NCI-H748 treated with DMSO at 0.1 percent for 48 hours (cell line): ENCODE measurements at places on chromosomes 12 and 14.

GRCh38 chr14:106067935-106068334, 541.6 kb downstream of the TMEM121 start:
- DNase-seq: no peak

DNA sequence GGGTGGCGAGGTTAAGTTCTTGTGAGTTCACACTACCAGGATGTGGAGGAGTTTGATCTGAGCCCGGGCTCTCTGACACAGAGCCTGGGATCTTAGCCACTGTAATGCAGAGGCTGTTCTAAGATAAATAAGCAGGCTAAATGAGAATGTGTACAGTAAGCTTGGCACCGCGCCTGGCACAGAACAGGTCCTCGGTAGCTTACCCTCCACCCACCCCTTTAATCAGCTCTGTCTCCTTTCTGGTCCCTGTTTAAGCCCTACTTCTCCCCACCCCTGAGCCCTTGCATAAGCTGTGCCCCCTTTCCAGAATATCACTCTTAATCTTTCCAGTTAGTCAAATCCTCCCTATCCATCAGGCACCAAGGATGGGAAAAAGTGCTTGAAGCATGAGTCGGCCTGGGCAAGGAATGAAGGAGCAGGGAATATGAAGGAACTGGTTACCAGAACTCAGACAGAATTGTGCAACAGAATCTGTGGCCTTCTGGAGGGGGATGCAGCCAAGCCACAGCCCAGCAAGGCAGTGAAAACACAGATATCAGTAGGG, 32.8 kb upstream of the CMKLR1 start:
- DNase-seq: no peak

- DNase-seq: no peak
Measured at GRCh38 chr14:78608998-78609787, 439.0 kb downstream of the NRXN3 start.

DNA sequence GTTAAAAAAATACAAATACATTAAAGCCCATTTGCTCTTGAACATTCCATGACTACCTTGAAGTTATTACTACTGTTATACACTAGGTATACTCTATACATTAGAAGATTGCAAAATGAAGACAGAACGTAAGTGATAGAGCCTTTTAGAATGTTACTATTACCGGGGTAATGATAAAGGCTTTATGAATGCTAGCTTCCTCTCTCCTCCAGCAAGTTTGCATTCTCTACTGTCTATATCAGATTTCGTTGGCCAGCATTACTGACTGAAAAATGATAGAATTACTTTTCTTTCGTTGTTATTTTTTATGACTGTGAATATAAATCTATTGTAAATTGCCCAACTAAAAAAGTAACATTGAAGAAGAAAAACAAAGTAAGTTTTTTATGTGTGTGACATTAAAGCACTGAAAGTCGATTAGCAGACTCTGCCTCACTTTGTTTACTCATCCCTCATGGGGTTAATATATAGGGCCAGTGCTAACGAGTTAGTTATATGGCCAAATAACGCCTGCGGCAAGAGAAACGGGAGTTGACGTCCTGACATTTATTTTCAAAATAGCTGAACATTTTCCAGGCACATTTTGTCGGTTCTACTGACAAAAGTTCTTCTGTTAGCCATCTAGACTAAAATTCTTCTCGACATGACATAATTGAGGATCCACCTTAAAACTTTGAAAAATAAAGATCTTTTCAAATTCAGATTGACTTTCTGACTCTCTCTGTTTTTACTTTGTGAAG, 163.8 kb upstream of the KITLG start:
- no peak for DNase-seq

GRCh38 chr14:102437997-102438915, 71.3 kb downstream of the ANKRD9 start:
- DNase-seq: peak; percentile 84

GRCh38 chr14:64549016-64549415, 745 bp upstream of the PPP1R36 start:
- no peak for DNase-seq

DNA sequence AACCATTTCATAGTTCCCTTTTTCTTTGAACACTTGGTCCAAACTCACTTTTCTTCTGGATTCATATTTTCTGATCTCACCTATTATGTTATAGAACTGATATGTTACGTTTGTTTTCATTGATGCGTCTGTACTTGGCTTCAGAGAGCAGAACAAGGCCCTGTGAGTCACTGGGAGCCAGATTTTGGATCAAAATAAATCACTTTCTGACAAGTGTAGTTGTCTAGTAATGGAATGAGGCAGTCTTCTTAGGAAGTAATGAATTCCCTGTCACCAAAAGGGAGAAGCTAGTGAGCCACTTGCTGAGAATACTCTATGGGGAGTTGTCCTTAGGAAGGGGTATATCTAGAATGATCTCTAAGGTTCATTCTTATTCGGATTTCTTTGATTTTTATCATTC, 10.2 kb downstream of the BICD1 start:
- no peak for DNase-seq

DNA sequence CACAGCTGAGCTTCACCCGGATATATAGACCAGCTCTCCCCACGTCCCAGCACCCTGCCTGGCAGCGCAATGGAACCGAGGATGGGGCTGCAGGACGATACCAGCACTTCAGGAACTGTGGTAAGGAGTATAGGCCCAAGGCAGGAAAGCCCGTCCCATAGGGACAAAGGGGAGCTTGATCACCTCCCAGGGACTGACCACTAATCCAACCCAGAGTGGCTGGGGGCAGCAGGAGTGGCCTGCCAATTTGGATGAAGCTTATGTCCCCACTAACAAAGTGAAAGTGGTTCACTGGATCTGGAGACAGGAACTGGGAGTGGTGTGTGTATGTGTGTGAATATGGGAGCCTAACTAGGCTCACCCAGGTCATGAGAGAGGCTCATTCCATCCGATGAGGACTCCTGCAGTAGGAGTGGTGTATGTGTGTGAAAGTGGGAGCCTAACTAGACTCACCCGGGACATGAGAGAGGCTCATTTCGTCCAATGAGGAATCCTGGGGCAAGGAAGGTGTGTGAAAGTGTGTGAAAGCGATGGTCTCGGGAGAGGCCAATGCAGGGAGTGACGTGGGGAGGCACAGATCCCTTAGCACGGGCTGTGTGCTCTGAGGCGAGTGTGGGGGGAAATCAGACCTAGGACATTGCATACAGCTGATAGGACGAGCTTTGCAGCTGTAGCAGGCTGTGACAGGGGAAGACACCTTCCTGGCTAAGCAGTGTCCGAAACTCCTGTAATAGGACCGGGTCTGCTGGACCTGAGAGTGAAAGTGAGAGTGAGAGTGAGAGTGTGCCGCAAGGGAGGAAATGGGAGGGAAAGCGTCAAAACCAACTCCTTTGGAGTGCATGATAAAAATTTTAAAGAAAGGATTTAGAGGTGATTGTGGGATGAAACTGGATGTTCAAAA, 25.7 kb downstream of the KLRK1 start:
- DNase-seq: peak; percentile 17

GRCh38 chr14:27387463-27387862, 789.6 kb upstream of the NOVA1 start:
- no peak for DNase-seq

- DNase-seq: no peak
Measured at GRCh38 chr12:120762086-120762485, 36.5 kb downstream of the ACADS start.

- DNase-seq: no peak
Measured at GRCh38 chr14:93935213-93935612, 8.1 kb downstream of the FAM181A start.

DNA sequence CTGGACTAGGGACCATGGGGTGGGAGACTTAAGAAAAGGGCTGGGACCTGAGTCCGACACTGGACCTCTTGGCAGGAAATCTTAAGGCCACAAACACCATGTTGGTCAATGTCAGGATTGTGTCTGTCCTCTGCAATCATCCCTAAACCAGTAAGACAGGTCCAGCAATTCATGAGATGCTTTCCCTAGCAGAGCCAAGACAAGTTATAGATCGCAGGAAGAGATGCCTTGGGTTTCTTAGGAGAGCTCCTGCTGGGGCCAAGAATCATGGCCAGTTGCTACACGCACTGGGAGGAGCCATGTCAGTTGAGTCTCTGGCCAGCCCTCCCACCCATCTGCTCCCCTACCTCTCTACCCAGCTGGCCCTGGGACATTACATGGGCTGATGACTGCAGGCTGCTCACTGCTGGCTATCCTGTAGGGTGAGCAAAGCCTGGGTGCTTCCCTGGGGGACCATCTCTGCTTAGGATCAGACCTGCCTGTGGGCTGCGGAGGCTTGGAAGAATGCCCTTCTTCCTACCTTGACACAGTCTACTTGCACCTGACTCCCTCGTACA, 14.2 kb downstream of the PLEKHH1 start:
- DNase-seq: no peak

GRCh38 chr14:75249958-75250336, 28.7 kb upstream of the FOS start:
- DNase-seq: no peak

DNA sequence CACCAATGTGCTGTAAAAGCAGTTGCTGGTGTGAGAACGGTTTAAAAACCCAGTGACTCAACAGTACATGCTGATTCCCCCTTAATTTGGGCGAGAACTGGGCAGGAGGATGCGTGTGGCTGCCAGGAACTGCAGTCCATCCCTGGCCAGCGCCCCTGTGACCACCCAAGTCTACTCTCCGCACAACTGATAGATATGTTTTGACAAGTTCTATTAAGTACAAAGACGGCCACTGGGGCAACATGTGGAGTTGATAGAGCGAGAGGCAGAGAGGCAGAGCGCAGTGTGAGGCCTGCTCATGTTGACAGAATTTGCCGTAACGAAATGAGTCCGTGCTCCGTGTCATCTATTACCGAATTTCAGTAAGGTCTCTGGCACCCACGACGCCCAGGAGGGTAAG, 855.0 kb downstream of the BCL11B start:
- no peak for DNase-seq

GRCh38 chr12:132804426-132804861, 24.2 kb downstream of the GOLGA3 start:
- DNase-seq: no peak

DNA sequence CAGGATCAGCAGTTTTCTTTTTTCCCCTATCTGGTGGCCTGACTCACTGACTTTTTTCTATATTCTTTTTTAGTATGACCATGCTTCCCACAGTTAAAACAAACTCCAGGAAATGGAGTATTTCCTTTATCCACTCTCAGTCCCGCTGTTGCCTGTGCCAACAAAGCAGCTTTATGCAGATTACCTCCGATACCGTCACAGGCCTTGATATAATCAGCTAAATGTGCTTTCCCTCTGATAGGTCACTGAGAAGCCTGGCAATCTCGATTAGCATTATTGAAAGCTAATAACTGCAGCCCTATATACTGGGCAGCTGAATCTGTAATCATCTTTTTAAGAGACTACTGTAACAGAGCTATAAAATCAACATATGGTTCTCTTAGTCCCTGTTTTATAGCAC, 243.6 kb downstream of the KIF21A start:
- DNase-seq: no peak

DNA sequence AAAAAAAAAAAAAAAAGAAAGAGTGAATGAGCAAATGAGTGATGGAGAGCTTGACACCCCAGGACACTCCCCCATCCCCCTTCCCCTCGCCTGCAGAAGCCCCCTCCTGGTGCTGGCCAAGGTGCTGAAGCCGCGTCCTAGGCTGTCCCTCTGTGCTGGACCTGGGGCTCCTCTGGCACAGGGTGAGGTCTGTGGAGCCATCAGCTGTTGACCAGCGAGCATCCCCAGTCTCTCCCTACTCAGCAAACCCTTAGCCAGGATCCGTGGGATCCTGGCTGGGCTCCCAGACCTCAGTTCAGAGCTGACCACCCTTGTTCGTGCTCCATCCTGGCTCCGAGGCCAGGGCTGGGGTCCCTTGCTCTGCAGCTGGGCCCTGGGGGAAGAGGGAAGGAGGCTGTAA, 5.4 kb upstream of the KIF26A start:
- DNase-seq: no peak

GRCh38 chr12:47312808-47313426, 233.2 kb upstream of the AMIGO2 start:
- DNase-seq: no peak

DNA sequence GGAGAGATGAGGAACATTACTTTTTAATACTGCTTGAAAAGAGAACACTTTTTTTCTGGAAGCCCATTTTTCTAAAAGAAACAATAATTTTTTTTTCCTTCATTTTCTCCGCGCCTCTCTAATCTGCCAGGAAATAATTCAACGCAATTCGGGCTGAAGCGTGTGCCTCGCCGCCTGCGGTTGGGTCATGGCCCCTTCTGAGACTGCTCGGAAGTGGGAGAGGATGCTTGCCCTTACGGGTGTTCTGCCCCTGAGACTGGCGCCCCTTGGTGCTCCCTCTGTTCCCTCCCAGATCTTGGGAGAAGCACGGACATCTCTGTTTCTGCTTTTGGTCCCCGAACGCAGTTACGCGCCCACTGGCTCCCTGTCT, 332 bp upstream of the TBC1D30 start:
- DNase-seq: no peak

DNA sequence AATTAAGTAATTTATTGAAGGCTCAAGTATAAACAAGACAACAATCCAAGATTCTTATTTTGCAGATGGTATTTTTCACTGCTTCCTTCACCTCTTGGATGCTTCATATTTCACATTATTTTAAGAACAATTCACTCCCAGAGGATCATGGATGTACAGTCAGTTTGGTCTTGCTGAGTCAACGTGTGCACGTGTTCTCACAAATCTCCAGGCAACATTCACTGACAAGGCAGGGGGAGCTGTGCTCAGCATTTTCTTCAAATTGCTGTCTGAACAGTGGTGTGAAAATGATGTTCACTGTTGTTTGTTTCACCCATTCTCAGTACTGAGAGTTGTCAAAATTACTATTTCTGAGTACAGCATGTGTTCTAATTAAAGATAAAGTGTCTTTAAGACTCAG, 118.3 kb upstream of the SLC38A4 start:
- no peak for DNase-seq

DNA sequence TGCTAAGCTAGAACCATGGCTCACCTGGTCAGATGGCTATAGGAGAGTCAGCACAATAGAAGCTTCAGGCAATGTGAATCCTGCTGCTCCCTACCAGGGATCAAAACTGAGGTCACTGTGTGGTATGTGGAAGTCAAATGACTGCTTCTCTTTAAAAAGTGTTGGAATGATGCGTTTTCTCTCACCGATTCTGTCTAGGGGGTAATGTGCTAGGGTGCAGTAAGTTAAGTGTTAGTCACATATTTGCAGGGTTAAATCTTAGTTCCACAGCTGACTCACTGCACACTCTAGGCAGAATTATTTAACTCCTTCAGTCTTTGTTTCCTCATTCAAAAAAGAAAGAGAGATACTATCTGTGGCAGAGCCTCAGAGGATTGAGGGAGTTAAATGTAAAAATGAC, 696.6 kb downstream of the DIO2 start:
- DNase-seq: no peak

- DNase-seq: no peak
Measured at GRCh38 chr14:37048666-37049071, 123.7 kb downstream of the SLC25A21 start.

- DNase-seq: no peak
Measured at GRCh38 chr12:94676031-94676641, 25.8 kb upstream of the TMCC3 start.

- DNase-seq: no peak
Measured at GRCh38 chr12:116771651-116772050, 33.5 kb downstream of the RNFT2 start.

DNA sequence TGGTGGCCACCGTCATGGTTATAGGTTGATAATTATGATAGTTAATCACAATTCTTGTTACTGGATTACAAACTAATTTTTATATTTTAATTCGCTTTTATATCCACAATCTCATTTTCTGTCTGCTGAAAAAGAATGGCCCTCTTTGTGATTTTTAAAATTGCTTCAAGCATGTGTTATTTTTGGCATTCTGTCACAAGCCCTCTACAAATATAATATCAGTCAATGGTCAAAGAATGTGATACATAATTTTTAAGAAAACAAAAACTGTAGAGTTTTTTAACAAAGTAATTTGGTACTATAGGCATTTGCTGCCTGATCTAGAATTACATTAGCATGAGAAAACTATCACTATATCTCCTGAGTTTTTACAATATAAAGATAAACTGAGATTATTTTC, 352.0 kb upstream of the TMTC1 start:
- no peak for DNase-seq
